Ovary (tissue), 10 donors: ENCODE measurements at places on chromosomes 3 and 15.

GRCh38 chr3:115843206-115843605, 219.9 kb downstream of the GAP43 start:
- no peak for DNase-seq

DNA sequence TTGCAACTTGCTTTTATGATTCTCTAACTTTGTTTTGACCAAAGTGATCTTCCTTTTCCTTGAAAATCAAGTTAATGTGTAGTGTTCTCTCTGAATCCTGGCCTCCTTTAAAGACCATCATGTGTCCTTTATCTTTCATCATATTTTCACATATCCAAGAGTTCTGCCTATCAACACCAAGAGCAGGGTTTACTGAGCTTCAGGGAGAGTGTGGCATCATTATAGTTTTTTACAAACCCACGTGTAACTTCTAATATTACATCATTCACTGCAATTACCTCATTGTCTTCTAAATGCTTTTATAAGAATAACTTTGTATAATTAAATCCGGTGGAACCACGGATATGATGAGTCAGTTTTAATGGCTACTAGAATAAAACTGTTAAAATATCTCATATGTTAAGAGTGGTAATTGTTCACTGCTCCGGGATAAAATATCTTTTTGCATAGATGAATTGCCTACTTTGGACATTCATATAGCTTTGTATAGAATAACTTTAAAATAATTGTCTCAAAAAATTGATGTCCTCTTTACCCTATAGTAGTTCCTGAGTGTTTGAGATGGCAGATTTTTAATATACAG, 248.8 kb upstream of the GRM7 start:
- DNase-seq, result no peak

DNA sequence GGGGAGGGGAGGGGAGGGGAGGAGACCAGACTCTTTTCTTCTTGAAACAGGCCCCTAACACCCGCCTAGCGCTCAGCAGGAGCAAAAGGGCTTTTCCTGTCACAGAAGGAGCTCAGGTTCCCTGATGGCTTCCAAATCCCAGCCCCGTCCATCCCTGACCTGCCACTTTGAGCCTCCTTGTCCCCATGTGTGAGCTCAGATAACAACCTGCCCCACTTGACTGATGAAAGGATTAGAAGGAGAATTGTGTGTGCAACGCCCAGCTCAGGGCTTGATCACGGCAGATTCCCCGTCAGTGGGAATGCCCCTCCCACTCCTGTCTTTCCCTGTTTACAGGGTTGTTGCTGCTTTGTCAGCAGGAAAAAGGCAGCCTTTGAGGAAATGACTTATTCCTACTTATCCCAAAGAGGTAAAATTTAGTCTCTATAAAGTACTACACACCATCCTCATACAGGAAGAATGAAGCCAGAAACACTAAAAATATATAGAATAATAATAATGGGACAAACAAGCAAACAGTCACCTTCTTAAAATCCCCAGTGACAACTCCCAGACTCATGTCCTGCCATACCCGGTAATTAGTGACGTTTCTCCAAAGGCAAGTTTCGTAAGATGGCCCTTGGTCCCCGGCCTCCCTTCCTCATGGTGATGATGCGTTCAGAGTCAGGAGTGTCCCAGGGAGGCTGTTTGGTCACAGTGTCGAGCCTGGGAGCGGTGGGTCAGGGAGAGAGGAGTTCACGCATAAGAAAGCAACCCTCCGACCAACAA, 6.1 kb upstream of the LRRC15 start:
- no peak for DNase-seq

GRCh38 chr3:143832433-143832832, 15.8 kb downstream of the SLC9A9 start:
- no peak for DNase-seq

DNA sequence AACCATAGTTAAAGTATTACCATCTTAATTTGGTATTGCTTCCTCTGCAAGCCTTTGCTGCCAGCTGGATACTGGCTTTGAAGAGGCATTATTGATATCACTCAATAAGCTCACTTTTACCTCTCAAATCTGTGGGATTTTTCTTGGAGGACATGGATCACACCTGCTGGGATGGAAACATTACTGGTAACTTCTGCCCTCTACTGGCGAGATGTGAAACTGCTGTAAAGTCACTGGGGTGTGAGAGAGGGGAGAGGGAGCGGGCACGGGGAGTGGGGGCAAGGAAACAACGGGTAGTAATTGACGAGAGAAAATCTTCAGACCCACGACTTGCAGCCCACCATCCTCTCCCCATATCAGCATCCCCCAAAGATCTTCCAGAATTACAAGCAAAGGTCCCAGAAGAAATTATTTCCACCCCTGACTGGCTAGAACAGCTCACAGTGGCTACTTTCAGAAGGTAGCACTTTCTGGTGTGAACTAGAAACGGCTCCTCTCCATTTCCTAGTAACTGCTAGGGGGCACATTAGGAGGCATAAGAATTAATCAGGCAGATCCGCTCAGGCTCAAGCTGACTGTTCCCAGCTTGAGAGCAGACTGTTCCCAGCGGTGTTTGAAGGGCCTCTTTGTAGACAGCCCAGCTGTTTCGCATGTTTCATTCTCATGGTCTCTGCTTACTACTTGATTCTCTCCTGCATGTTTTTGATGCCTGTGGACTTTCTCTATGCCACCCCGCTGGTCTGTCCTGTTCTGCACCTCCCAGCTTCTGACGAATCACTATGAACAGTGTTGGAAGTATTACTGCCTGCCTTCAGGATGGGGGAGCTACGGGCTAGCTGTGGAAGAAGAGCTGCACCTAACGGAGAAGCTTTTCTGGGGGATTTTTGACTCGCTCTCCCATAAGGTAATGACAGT, 230.4 kb upstream of the CHRM5 start:
- peak; percentile 28 for DNase-seq

DNA sequence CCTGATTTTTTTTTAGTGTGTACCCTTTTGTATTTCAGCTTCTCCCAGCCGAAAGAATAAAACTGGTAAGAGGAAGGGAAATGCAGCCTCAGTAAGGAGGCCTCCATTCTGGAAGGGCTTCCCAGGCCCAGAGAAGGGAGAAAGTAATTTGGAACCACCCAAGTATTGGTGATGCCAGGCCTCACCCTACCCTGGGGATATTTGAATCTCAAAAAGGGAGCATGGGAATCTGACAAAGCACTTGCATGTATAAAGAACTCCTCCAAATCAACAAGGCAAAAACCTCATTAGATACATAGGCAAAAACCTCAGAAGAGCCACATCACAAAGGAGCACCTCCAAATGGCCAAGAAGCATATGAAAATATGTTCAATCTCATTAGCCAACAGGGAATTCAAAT, 68.8 kb upstream of the GLCE start:
- no peak for DNase-seq
